Activated naive CD4-positive, alpha-beta T cell (primary cell): ENCODE measurements at places on chromosomes 6 and 20.

GRCh38 chr6:57075092-57075491 lies 14.9 kb upstream of the ZNF451 start:
- DNase-seq = no peak

- DNase-seq = no peak
These were observed at the start of gene EPHA7 for GRCh38 chr6:93419304-93420162. Gene EPHA7 (minus strand): TSS chr6:93419559. CDS start chr6:93419341, 218 bp downstream.

DNA sequence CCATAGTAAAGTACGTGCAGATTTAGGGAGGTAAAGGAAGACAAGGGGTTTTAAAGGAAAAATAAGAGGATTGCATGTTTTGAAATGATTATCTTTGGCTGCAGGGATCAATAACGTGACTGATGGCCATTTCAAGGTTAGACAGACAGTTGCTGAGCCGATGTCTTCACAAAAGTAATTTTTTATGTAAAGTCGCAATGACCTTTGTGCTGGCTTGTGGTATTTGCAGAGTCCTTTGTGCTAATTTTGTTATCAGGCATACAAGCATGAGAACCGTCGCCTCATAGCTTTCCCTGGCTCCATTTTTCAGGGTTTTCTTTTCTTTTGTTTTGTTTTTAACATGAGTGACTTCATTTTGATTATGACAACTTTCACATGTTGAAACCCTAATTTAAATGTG lies 605.7 kb upstream of the GJE1 start:
- no peak for DNase-seq

DNA sequence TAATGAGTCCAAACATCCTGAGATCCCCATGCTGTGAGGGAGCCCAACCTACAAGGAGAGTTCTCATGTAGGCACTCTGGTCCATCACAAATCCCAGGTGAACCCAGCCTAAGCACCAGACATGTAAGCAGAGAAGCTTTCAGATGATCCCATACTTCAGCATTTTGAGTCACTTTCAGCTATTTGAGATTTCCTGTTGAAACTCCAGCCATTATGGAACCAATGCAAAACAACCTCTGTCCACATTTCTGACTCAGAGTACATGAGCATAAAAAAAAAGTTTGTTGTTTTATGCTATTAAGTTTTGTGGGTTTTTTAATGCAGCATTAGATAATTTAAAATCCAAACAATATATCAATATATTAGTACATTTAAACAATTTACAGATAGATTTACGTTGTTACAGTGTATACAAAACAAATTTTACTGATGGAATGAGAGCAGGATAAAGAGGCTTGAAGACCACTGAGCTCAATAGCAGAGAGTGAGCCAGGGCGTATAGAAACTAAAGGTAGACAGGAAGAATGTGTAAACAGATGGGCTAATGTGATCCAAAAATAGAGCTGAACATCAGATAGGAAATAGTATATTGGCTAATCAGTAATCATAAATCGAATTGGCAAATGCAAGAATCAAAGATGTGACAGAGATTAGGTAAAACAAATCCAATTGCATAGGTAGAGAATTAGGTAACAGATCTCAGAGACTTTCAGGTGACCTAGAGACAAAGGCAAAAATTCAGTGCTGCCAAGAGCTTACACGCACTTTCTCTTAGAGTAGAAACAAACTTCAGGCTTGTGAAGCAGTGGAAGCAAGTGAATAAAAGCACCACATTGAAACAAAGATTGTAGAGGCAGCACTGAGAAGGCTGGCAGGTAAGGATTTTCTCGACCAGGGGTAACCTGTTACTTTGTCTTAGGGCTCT lies 36.2 kb upstream of the PLCB1 start:
- DNase-seq = no peak

GRCh38 chr6:32475392-32476206 lies 35.9 kb downstream of the HLA-DRA start:
- no peak for DNase-seq

DNA sequence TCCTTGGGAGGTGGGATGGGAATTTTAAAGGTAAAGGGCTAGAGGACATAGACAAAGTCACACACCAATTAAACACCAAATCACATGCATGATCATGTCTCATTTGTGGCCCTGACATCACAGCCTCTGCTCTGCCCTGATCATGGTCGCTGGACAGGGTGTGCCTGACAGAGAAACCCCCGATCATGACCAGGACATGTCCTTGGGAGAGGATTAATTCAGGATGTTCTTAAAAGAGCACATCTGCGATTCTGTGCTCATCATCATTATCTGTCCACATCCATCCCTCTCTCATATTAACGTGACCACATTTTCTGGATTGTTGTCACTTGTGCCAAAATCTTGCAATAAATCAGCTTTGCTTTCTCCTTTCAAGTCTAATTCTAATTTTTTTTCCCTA lies 7.7 kb upstream of the PBOV1 start:
- no peak for DNase-seq

DNA sequence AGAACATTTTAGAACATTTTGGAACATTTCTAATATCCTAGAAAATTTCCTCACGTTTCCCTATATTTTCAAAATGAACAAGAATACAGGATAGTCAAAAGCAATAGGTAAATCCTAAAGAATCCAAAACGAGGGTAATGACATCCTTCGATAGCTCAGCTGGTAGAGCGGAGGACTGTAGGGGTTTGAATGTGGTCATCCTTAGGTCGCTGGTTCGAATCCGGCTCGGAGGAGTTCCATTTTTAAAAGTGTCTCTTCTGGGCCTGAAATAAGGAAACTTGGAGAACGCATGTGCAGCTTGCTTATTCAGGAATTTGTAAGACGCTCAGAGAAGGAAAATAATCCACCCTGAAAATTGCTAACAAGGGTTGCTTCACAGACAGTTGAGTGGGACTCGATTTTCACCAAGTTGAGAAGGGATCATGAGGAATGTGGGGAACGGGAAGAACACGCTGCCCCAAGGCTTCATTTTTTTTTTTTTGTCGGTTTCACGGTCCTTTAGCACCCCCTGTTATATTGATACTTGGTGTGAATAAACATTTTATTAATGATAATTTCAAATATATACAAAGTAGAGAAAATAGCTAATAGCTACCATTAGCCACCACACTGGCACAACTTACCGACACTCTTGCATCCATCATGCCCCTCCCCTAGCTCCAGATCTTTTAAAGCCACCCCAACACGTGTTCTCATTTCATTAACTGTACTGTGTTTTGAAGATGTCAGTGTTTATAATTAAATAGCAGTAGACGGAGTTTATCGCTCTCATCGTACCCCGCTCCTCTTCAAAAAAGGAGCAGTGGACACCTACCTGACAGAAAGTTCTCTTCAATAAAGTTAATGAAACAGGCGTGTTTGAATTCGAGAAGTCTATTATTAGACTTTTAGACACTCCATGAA lies 1.8 kb upstream of the ABT1 start:
- no peak for DNase-seq

GRCh38 chr6:138682704-138683527 lies 90.7 kb upstream of the CCDC28A start:
- no peak for DNase-seq

DNA sequence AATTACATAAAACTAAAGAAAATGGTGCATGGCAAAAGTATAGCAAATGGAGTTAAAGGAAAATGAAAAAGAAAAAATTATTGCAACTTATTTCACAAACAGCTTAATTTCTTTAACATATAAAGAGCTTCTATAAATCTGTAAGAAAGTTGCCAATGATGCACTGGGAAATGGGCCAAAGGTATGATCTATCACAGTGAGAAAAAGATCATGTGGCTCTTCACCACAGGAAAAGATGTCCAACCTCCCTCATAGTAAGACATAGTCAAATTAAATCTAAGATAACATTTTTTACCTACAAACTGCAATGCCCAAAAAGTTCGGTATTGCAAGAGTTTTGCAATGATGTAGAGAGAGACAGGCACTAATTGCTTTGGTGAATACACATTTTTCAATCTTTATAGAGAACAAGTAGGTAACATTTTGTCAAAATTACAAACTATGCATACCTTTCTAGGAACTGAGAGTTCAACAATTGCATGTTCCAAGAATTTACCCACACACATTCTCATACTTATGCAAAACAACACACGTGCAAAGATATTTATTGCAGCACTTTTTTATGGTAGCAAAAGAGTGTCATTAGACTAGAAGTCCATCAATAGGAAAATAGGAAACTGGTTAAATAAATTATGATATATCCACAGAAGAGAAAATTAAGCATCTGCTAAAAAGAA lies 372.6 kb downstream of the QKI start:
- DNase-seq = no peak

- no peak for DNase-seq
These were observed 23.1 kb downstream of the ACOT13 start for GRCh38 chr6:24689964-24690363.
